Fibroblast of skin of scalp (primary cell): ENCODE measurements at places on chromosomes 12 and 14.

GRCh38 chr12:120215766-120216735 is 15.1 kb upstream of the RPLP0 start:
- no peak for DNase-seq

DNA sequence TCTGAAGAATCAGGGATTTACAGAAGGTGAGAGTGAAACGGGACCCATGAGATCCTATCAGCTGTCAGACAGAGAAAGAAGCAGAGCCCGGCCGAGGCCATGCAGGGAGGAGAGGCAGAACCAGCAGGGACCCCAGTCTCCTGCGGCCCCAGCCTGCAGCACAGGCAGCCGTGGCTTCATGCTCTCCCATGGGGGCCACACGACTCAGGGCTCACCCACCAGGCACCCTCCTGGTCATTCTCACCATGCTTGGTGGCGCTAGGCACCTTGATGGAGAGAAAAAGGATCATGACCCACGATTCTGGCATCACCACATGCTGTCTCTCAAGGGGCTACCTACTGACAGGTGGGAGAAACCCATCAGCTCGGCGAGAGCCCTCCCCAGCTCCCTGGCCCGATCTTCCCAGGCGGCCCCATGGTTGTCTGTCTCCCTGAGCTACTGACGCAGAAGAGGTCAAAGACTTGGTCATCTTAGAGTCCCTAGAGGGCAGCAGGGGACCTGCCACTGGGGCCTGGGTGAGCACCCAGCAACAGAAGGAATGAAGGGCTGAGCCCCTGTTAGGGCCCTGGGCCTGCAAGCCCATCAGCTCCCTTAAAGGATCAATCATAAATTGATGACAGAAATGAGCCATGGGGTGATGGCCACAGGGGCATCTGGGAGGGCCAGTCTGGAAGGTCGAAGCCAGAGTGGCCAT is 58.0 kb downstream of the ITPK1 start:
- DNase-seq: no peak

DNA sequence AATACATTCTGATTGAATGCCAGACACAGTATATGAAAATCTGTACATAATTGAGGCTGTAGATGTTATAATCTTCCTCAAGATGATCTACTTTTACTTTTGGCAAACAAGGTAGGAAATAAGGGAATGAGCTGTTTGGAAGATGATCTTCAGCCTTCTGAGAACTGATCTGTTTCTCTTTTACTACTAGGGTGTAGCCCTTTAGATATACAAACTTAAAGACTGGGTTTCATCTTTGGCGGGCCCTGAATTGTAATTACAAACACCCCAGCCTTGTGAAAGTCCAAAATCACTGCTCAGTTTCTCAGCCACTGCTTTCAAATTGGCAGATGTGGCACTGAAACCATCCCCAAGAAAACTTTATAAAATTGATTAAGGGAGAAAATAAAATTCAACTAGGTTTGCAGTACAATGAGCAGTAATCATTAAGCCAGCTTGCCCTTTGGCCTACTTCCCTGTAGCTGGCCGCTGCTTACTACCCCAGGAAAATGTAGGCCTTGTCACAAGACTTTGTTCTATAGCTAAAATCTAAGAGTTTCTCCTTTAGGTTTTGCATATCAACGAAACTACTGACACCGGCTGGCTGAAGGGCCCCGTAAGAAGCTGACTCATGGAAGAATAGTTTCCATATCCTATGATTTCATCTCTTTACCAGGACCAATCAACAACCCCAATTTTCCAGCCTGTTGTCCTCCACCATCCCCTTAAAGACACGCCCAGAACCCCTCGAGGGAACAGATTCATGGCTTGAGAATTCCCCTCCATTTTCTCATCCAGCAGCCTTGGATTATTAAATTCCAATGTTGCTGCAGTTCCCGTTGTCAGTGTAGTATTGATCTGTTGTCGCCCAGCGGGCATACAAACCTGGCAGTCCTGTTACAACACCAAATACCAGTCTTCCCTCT is 210.8 kb downstream of the PCNX1 start:
- DNase-seq: peak; percentile 95

GRCh38 chr14:32571995-32572866 is 243.1 kb downstream of the AKAP6 start:
- DNase-seq: no peak

DNA sequence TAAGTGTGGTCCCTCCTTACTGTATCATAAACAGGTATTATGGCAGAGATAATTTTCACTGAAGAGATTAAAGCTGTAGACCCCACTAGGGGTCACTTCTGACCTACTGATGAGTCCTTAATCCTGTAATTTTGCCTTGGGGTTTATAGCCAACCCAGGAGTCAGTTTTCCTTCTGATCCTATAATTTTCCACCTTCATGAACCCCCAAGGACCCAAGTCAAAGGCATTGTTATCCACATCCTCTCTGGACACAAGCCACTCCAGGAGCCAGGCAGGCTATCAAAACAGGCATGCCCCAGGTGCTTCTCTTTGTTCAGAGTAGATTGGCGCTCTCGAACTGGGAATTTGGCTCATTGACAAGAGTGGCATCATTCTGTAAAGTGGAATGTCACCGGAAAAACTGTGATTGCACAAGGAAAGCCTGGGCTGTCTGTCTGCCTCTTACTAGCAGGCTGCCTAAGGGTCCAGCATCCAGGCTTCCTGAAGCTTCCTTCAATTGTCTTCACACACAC is 1523.2 kb upstream of the FLRT2 start:
- peak; percentile 18 for DNase-seq

DNA sequence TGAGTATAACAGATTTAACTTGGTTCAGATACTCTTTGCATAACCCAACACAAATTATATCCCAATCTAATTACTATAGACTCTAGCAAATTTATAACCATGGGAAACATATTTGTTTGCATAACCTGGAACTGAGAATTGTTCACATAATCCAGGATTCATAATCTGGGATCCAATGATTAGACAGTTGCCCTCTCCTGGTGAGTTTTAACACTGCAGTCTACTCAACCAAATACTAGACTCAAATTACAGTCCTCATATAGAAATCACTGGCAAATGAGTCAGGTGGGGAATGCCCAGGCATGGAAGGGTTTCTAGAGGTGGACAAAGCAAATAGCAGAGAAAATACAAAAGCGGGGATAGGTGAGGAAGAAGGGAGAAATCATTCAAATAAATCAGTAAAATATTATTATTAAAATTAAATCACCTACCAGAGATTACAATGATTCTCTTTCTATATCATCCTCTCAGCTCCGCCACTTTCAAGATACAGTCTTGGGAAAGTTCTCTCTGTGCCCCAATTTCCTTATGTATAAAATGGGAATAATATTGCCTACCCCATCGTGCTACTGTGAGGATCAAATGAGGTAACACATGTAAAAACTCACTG is 9.4 kb downstream of the GCH1 start:
- DNase-seq: peak; percentile 63

DNA sequence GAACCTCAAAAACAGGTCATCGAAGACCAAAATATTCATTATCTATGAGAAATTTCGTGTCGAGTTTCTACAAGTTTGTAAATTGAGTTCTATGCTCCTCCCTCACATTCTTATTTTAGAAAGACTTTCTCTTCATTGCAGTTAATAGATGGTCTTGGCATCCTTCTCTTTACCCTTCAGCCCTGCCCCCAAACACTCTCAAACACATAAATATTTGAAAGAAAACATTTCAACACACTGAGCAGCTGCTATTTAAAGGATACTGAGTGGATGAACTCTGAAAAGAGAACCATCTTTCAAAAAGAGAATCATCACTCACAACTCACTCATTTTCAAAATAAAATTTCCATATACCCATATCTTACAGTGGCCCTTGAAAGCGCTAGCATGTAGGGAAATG is 67.1 kb downstream of the NUAK1 start:
- DNase-seq: peak; percentile 54

GRCh38 chr12:49284672-49285071 is 10.3 kb upstream of the PRPH start:
- no peak for DNase-seq

DNA sequence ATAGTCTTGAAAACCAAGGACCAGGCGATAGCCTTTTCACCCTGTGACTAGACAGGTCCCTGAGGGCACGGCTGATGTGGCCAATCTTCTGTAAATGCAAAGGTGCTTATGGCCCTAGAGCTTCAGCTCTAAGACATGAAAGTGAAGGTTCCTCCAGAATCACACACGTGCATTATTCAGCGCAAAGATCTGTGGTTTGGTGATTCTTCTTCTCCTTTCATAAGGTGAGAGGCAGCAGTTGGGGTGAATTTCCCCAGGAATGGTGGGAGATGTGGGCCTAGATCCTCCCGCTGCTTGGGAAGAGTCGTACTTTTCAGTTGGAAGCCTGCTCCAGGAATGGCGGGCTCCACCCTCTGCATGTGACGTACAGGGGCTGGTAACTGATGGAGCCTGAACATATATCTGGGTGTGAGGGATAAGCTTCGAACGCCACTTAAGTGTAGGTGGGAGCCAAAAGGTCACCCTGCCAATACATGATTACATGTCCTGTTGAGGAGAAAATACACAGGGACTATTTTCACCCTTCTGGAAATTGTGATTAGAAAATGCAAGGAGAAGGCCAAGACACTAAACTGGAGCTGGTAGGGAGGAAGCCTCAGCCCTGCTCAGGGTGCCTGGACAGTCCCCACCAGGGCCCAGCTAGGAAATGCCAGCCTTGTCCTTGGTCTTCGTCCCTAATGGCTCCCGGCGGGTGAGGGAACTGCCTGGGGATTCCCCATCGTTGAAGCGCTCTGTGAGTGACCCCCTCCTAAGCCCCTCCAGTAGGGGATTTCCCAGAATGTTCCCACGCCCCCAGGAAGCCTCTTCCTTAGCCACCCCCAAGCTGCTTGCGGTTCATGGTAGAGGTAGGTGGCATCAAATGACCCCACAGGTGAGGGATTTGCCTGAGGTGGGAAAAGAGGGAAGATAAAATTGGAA is 17.6 kb downstream of the BATF start:
- DNase-seq: no peak

DNA sequence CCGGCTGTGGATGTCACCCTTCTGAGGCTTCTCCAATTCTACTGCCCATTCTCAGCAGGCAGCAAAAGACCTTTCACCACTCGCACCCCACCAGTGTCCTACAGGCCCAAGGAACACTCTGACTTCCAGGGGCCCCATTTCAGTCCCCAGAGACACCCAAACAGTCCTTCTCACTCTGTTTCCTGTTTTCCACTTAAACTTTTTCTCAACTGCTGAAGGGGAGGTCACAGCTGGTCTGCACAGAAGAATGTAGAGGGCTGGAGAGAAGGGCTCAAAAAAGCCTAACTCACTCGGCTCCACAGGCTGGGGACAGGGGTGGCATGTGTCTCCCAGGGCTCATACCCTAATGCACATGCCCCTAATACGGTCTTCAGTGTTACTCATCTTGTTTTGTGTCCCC is 4.2 kb upstream of the DTX1 start:
- DNase-seq: no peak

DNA sequence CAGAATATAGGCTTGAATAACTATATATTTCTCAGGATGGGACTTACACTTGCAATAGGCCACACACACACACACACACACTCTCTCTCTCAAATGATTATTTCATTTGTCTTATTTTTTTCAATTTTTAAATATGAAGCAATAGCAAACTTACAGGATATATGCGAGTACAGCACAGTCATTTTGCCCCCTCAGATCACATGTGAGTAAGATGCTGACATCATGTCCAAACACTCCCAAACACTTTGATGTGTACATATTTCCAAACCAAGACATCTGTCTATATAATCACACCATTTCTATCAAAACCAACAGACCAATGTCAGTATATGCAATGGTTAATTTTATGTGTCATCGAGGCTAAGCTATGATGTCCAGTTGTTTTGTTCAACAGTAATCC is 1535.9 kb upstream of the FLRT2 start:
- peak; percentile 72 for DNase-seq

DNA sequence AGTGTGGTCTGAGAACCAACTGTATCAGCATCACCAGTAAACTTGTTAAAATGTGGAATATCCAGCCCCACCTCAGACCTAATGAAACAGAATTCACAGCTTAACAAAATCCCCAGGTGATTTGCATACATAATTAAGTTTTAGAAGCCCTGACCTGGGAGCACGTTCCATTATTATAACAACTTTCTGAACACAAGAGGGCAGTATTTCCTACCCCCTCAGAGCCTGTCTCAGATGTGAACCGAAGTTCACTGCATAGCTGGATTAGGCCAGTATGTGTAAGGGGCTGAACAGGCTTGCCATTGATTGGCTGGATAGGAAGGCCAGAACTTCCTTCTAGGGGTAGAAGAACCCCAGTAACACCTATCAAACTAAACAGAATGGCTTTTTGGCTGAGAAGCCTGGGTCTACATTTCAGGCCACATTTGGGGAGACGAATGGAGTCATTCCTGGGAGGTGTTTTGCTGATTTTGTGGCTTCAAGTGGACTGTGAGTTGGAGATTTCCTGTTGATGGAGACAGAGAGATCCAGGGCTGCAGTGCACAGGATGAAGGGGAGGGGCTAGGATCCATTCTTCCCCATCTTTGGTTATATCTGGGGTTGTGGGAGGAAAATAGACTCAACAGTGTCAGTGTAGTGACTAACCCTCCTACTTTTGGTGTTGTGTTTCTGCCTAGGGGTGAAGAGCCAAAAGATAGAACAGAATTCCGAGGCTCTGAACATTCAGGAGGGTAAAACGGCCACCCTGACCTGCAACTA is 94.7 kb upstream of the OR4E1 start:
- DNase-seq: no peak

- DNase-seq: no peak
These were observed 59.5 kb upstream of the RNU6-7 start for GRCh38 chr14:32142341-32142740.

GRCh38 chr14:33916663-33917565 is 34.0 kb downstream of the EGLN3 start:
- peak; percentile 27 for DNase-seq
